Esophagus (tissue), 2 donors: ENCODE measurements at places on chromosomes 4 and X. TPM values are rescaled to one million over a fixed set of nuclear protein-coding genes. Genes with fewer than 3 reads are reported as not detected.

Gene ADGRA3
- polyA plus RNA-seq, result 4.8 TPM

Gene USP26
- not detected for polyA plus RNA-seq

Gene TMSB15A
- not detected for polyA plus RNA-seq

Gene PHKA1
- polyA plus RNA-seq, result 2.8 TPM

Gene NAT8L
- not detected for polyA plus RNA-seq

Gene GAGE12J
- polyA plus RNA-seq, result not detected

Gene MAGEA10
- polyA plus RNA-seq, result not detected

Gene SOX3
- not detected for polyA plus RNA-seq

Gene TMPRSS11F
- 4.3 TPM for polyA plus RNA-seq

Gene DGAT2L6
- not detected for polyA plus RNA-seq

Gene SLC9B1
- 0.18 TPM for polyA plus RNA-seq

Gene FAM9A
- not detected for polyA plus RNA-seq

Gene SMPX
- 0.41 TPM for polyA plus RNA-seq

Gene KCND1
- polyA plus RNA-seq, result 0.41 TPM

Gene HERC6
- 15.6 TPM for polyA plus RNA-seq

Gene STARD8
- 0.86 TPM for polyA plus RNA-seq

Gene COL25A1
- 0.02 TPM for polyA plus RNA-seq

Gene PRKX
- polyA plus RNA-seq, result 15.4 TPM

Gene NEUROG2
- polyA plus RNA-seq, result not detected

Gene ADH1B
- polyA plus RNA-seq, result 72.0 TPM

Gene TCEANC
- polyA plus RNA-seq, result 1.2 TPM

Gene APLN
- 0.31 TPM for polyA plus RNA-seq
